ENCODE measurements at places on chromosomes 6 and 20. TPM values are rescaled to one million over a fixed set of nuclear protein-coding genes. Genes with fewer than 3 reads are reported as not detected.
A peak's percentile ranks its signal among the peaks of the same experiment; 100 is the strongest.

GRCh38 chr6:25954756-25955155, 7.8 kb upstream of the TRIM38 start:
- DNase-seq = no peak

GRCh38 chr20:48826069-48826468, 1.7 kb downstream of the PREX1 start:
- no peak for DNase-seq

GRCh38 chr20:52684176-52684575, 288.0 kb upstream of the TSHZ2 start:
- DNase-seq = no peak

DNA sequence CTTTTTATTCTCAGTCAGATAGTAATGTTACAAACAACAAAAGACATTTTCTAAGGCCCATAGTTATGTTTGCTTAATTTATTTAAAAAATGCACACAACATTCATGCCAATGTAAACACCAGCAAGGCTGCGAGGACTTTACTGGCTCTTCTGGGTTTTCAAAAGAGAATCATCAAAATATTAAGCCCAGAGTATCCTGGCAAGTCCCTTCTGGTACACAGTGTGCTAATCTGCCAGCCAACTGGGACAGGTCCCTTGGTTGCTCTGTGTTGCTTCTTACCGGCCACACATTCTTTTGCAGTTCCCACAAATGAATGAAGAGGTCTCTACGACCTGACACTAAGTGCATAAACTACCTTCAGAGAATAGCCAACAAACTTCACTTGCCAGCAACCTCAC, 42.6 kb upstream of the SPDEF start:
- DNase-seq = no peak

DNA sequence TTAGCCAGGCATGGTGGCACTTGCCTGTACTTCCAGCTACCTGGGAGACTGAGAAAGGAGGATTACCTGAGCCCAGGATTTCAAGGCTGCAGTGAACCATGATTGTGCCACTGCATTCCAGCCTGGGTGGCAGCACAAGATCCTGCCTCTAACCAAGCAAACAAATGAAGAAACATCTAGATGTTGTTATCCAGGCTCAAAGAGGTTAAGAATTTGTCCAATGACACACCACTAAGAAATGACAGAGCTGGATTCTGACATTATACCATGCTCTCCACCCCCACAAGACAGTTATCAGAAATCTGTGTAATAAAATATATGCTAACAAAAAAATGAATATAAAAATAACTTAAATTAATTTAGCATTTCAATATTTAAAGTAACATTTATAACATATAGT, 925.5 kb upstream of the SLC35B3 start:
- peak; percentile 1 for DNase-seq

DNA sequence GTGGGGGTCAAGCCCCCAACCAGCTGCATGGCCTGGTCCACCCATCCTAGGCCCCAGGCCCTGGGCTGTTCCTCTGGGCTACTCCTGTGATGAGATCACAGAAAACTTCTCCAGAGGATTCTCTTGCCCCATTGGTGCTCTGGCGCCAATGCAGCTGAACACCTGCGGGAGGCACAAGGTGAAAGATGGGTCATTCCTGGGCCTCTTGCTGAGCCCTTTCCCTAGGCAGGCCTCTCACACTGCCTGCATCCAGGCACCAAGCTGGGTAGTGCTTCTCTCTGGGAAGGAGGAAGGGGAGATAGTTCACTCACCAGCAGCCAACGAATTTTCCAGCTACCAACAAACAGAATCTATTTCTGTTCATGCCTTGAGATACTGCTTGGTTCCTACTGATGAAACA, 142.1 kb downstream of the PXDC1 start:
- no peak for DNase-seq

DNA sequence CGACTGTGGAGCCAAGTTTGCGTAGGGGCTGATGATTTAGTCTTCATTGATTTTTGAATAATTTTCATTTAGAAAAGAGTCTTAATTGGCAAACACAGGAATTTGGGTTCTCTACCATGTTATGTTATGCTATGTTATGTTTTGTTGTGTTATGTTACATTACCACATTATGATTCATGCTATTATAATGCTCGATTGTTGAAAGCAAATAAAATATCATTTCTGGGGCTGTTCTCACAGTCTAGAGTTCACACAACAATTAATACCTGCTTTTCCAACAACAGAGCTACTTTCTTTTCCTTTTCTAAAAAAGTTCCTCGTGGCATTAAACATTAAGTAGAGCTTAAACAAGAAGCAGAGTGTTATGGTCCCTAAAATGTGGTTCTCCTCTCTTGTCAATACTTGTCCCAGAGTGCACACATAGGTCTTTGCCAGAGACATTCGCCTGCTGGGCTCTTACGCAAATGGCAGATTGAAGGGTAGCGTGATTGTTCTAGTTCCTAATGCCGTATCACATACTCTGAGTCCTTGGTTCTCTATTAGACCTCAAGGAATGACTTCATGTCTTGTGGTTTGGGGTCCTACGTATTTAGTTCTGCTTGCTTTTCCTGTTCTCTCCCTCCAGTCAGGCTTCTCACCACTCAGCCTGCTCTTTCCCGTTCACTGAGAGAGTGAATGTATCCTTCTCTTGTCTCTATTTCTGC, 370.3 kb downstream of the CD109 start:
- DNase-seq = no peak

- DNase-seq = peak; percentile 42
Observed at GRCh38 chr6:53432318-53433161, 83.8 kb upstream of the ELOVL5 start.

- no peak for DNase-seq
Observed at GRCh38 chr20:59124296-59125029, 39.2 kb upstream of the ZNF831 start.

DNA sequence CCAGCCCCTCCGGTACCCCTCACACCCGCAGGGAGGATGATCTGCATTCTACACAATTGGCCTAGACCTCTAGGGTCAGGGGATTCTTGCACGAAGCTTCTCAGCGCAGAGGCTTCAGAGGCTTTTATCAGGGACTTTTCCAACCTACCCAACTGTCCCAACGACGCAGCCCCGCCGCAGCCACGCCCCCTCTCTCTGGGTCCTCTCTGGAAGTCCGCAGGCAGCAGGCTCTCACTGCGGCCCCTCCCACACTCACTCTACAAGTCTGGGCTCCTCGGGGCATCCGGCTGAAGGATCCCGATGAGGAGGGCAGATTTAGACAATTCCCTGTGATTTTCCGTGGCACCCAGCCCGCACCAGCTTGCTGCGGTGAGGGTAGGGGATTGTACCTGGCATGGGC, 227.7 kb upstream of the RNF24 start:
- no peak for DNase-seq

- DNase-seq = no peak
Observed at GRCh38 chr6:42017021-42017643, 33.2 kb upstream of the TAF8 start.

GRCh38 chr6:40721271-40721952, 134.2 kb upstream of the LRFN2 start:
- no peak for DNase-seq

DNA sequence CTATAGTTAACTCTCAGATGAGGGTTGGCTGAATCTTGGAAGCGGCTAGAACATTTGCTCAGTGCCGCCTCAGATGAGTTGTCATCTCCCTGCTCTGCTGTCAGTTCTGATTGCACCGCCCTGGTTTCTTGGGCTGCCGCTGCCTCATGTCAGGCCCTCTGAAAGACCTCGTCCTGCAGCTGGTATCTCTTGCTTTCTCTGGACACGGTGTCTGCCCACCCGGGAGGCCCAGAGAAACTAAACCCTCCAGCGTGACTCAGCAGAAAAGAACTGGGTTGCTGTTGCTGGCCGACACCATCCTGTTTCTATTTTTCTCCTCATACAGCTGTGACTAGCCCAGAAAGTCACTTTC, 355.4 kb downstream of the CD83 start:
- no peak for DNase-seq

- DNase-seq = no peak
Observed at GRCh38 chr6:99609905-99610489, 3.4 kb downstream of the PRDM13 start.

- no peak for DNase-seq
Observed at GRCh38 chr6:26243132-26243531, 121.9 kb upstream of the BTN3A2 start.

GRCh38 chr6:73200735-73201134, 24.6 kb downstream of the KHDC1L start:
- DNase-seq = no peak

- DNase-seq = no peak
Observed at GRCh38 chr20:36173451-36173933, 19.0 kb downstream of the EPB41L1 start.

- no peak for DNase-seq
Observed at GRCh38 chr20:62370115-62370806, 3.1 kb upstream of the LAMA5 start.

DNA sequence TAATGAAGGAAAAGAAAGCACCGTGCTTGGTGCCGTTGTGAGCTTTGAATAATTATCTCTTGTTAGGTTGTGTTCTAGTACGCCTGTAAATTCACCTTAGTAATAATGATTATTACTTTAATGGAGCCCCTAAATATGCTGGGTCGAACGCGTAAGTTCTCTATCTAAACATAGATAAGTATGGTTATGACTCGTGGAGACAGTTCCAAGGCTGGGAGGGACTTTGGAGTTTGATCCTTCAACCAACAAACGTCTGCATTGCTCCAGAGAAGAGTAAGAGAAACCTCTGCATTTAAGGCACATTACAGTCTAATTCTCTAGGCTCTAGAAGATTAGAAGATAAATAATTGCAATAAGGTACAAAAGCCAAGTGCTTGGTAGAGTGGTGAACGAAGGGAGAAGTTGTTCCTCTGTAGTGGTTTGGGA, 514 bp downstream of the ACOT13 start:
- DNase-seq = no peak

DNA sequence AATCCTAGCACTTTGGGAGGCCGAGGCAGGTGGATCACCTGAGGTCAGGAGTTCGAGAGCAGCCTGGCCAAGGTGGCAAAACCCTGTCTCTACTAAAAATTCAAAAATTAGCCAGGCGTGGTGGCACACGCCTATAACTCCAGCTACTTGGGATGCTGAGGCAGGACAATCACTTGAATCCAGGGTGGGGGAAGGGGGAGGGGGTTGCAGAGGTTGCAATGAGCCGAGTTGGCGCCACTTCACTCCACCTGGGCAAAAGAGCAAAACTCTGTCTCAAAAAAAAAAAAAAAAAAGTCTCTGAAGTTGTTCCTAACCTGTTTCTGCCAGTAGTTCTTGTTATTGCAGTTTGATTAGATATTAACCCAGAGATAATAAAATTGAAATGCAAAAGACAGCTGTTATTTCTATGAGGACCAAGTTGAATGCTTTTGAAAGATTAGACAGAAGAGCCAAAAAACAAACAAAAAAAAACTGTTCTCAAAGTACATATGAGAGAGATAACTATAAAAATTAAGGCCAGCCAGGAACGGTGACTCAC, 22.6 kb downstream of the PIGU start:
- no peak for DNase-seq

GRCh38 chr20:20210943-20211273, 157.0 kb upstream of the INSM1 start:
- DNase-seq = no peak

- DNase-seq = no peak
Observed at GRCh38 chr6:23447731-23448130, 678.3 kb upstream of the NRSN1 start.

- DNase-seq = no peak
Observed at GRCh38 chr20:36658300-36658699, 12.3 kb upstream of the SLA2 start.

- no peak for DNase-seq
Observed at GRCh38 chr20:5447188-5447587, 130.4 kb upstream of the PROKR2 start.

- DNase-seq = no peak
Observed at GRCh38 chr20:19858466-19859371, 100.7 kb downstream of the RIN2 start.

- no peak for DNase-seq
Observed at GRCh38 chr20:47818016-47818415, 32.7 kb upstream of the SULF2 start.

DNA sequence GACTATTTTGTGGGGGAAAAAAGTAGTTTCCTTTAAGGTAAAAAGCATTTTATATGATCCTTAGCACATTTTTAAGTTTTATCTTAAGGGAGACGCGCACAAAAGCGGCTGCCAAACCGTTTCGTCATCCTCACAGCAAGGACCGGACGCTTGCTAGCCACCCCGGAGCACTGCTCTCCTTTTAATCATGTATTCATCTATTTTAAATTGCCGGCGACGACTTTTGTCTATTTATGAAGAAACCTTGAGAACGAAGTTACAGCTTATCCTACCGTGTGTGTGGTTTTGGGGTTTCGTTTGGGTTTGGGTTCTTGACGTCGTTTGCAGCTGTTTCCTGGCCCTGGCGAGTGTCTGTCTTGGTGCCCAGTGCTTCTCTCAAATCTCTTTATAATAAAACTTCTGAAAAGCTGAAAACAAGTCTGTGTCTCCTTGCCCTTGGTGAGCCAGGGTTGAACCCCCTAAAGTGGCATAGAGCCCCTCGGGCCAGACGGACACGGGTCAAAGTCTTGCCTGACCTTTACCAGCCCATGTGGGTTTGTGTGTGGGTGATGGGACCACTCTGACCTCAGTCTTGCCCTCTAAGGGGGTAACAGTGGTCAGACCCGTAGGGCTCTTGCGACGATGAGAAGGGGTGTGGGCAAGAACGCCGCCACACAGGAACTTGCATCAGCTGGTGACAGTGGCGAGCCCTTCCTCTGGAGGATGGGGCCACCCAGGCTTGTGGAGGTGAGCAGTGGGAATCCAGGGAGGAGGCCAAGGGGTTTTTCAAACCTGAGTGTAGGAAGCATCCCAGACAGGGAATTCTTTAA, 117.6 kb downstream of the JPH2 start:
- no peak for DNase-seq

DNA sequence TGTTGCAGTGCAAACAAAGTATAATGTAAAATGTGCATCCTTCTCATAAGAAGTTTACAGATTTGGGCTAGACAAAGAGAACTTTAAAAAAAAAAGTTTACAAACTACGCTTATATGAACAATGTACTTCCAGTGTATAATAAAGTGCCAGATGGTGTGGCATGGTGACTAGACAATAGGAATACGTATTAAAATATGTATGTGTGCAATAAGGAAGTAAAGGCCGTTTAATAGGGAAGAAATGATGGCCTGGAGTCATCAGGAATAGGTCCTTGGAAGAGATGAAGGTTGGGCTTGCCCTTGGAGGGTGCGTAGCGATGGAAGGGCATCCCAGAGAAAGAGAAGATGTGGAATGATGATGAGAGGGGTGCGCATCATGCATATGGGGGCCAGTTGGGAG, 108.2 kb downstream of the SOBP start:
- DNase-seq = no peak

The OPRL1 gene
- 0.21 TPM for total RNA-seq

The EPHA7 gene
- 0.96 TPM for total RNA-seq

The TFAP2A gene
- total RNA-seq = 8.8 TPM

The TDRD6 gene
- 0.08 TPM for total RNA-seq

The AIF1 gene
- 0.33 TPM for total RNA-seq

The BMP6 gene
- 0.89 TPM for total RNA-seq

The PSORS1C1 gene
- 0.38 TPM for total RNA-seq

The SIRPB1 gene
- total RNA-seq = 1.4 TPM

The KCNS1 gene
- 4.3 TPM for total RNA-seq

The HLA-DQA1 gene
- 0.21 TPM for total RNA-seq

The PBOV1 gene
- total RNA-seq = not detected

The PXDC1 gene
- 92.4 TPM for total RNA-seq

The POM121L2 gene
- not detected for total RNA-seq

The ZNF831 gene
- not detected for total RNA-seq

The LHFPL5 gene
- total RNA-seq = not detected

The BCKDHB gene
- 14.8 TPM for total RNA-seq

The COL9A1 gene
- not detected for total RNA-seq

The SLC35F1 gene
- 0.34 TPM for total RNA-seq

The RIPPLY2 gene
- not detected for total RNA-seq

The C20orf204 gene
- 0.21 TPM for total RNA-seq

The CENPW gene
- 5.7 TPM for total RNA-seq

The RCAN2 gene
- 6.2 TPM for total RNA-seq
